ENCODE measurements at places on chromosomes 1 and 21. TPM values are rescaled to one million over a fixed set of nuclear protein-coding genes. Genes with fewer than 3 reads are reported as not detected.

PPIAL4G gene
- not detected for total RNA-seq

DMRTA2 gene
- total RNA-seq, result not detected

DNA sequence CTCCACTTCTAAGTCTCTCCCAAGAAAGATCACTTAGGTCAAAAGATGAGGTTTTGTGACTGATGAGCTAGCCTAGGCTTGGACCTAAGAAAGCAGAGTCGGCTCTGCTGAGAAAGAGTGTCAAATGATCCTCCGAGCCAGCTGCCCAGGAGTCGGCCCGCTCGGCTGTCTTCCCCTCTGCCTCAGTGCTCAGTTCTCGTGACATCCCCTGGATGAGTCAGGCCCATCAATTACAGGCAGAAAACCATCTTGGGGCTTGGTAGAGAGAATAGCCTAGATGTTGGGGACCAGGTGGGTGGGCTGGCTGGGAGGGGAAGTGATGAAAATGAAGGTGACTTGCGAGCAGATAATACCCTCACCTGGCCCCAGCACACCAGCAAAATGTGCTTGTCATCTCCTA is 60.5 kb downstream of the SLC66A1 start:
- no peak for DNase-seq

DNA sequence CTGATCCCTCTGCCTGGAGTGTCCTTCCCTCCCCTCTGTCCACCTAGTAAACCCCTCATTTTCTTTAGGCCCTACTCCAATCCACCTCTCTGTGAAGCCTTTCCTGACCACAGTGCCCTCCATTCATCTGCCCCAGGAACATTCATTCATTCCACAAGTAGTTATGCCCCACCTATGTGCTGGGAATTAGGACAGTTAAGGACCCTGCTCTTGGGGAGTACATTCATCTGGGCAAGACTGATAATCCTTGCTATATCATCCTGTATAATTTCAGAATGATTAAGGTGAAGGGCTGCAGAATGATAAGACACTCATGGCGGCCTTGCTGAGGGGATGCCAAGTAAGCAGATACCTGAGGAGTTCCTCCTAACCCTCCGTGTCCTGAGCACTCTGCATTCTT is 10.3 kb upstream of the FAM20B start:
- DNase-seq, result no peak

DNA sequence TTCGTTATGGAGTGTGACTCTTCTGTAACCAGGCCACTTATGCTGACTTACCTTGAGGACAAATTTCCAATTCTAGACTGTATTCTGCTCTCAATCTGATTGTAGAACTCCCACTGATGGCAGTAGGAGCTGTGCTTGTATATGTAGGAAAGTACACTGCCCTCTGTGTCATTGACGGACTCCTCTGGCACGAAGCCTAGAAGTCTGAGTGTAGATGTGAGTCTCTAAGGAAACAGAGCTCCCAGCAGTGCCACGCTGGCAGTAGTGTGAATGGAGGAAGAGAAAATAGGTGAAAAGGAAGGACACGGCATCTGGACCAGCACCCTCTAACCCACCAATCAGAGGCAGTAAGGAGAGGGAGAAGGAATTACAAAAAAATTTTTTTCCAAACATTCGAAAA is 130.4 kb upstream of the ADGRL2 start:
- DNase-seq, result peak; percentile 72

BRDT gene
- not detected for total RNA-seq

DNA sequence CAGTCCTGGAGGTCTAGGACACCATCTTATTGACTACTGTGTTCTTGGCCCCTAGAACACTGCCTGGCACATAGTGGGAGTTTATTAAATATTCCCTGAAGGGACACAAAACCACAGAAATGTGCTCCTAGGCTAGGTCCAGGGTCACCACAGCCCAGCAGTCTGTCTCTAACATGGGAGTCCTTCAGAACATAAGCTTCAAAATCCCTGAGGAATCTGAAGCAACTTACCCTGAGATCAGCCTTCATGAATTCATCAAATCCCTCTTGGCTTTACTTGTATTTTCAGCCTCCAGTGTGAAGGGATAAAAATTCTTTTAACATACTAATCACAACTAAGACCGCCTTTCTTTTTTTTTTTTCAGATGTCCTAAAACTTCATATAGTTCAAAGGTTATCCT is 32.7 kb upstream of the BCAR3 start:
- no peak for DNase-seq

DNA sequence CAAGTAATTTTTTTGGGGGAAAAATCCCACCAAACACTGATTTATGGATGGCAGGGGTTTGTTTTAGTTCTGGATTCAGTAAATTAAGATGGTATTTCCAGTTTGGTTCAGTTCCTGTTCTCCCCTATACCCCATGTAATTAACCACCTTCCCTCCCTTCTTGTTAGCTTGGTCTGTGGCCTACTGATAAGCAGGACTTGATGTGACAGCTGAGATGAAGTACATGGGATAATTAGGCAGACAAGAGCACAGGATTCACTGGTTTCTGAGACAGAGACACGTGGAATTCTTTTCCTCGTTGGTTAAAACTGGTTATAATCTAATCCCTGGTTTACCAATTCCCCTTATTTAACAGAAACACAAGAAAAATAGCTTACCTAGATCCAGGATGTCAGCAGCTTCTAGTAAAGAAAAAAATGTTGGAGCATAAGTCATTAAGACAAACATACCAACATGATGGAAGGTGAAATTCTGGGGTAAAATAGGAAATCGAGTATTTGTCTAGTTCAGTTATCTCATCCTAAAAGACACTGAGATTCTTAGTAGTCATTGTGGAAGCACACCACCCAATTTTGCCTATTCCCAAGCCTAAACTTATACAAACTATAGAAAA is 81.5 kb downstream of the SCMH1 start:
- DNase-seq, result no peak

TMPRSS2 gene
- 9.1 TPM for total RNA-seq

CELA3A gene
- total RNA-seq, result not detected

- no peak for DNase-seq
Measured at GRCh38 chr1:115620453-115620852, 21.3 kb upstream of the VANGL1 start.

DNA sequence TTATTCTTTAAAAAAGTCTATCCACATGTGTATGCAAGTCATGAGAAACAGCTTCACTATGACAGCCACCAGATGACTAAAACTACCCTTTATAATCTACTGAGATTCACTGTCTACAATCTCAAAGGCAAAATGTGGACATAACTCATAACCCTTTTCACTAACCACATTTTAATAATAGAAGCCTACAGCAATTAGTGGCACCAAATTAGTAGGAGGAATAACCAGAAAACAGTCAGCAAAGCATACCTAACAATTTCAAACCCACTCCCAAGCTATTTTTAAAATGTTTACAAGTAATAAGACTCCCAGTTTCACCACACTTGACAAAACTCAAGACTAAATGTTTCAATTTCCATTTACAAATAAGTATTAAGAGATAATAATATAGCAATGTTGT is 442.9 kb downstream of the PTPRC start:
- no peak for DNase-seq

SIK1 gene
- 2.7 TPM for total RNA-seq

- no peak for DNase-seq
Measured at GRCh38 chr1:175341631-175342429, 149.3 kb upstream of the KIAA0040 start.

DNA sequence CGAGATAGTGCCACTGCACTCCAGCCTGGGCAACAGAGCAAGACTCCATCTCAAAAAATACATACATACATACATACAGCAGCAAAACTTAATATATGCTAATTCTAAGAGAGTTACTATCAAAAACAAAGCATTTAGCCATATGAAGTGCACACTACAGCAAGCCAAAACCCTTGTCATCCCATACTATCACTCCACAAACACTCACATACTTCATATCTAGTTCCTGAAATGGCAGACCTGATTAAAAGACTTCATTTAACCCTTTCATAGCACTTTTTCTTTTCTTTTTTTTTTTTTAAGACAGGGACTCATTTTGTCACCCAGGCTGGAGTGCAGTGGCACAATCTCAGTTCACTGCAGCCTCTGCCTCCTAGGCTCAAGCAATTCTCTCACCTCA is 65.6 kb downstream of the COP1 start:
- DNase-seq, result no peak

SPRR2B gene
- total RNA-seq, result not detected
